ENCODE measurements at places on chromosomes 6 and 20.

DNA sequence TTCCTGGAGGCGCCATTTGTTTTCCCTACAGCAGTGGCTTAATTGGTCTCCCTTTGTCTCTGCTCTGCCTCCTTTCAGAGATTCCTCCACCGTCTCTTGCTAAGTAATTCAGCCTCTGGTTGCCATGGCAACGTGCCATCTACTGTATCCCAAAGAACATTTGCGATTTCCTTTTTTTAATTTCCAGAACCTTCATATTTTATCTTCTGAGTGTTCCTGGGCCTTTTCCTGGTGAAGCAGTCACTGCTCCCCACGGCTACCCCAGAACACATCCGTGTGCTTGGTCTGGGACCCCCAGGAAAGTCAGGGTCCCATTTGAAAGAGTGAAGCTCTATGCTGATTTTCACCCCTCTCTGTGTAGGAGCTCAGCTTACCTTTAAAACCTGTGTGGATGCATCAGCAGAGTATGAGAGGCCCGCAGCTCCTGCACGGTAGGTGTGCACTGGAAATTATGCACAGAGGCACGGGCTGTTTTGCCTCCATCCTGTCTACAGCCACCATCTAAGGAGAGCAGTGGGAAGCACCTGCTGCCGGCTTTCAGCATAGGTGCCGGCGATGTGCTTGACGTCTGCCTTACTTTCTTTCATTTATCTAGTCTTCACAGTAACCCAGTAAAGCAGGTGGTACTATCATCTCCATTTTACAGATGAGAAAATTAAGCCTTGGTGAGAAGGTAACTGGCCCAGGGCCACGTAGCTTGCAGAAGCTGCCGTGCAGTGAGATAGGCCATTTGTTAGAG is 122.8 kb downstream of the SYCP2 start:
- no peak for DNase-seq

GRCh38 chr20:55090286-55090685 is 614.9 kb downstream of the DOK5 start:
- DNase-seq: no peak

DNA sequence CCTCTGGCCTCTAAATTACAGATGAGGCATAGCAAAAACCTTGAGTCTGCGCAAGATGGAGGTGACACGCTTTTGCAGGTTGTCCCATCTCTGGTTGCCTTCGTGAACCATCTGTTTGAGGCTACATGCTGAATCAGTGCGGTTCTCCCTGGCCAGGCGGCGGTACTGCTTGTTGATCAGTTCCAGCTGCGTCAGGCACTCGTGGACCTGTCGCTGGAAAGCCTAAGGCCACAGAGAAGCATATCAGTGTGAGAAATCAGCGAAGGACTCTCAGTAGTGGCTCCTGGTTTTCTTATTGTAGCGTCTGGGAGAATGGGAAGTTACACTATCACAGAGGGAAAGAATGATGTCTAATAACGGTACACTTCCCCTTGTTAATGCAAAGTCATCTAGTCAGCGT is 344.4 kb downstream of the ESR1 start:
- no peak for DNase-seq

DNA sequence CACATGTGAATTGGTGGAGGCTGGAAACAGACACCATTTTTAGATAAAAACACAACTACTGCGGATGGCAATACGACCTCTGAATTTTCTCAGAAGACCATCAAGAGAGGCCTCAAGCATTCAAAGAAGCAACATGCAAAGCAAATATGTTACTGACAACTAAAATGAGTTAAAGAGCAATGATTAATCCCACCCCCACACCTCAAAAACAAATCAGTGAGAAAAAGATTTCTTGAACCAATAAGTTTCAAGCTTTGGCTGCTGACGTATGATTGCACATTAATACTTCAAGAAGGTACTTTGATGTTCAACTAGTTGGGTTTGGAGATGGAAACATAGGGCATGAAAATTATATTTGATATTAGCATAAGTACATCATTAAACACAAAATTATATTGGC is 982 bp downstream of the MMUT start:
- no peak for DNase-seq

DNA sequence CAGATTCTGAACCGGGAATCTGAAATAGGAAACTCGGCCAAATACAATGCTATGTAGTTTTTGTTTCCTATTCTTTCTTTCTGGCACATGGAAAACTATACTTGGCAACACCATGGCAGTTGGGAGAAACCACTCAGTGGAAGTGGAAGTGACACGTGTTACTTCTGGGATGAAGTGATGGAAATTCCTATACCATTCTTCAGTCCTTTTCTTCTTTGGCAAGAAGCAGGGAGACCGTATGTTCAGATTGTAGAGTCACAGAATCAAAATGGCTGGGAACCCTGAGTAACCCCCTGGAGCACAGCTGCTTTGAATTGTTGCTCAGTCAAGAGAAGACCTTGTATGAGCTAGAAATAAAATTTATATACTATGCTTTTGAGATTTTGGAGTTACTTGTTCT is 18.8 kb upstream of the TINAG start:
- DNase-seq: no peak
